ENCODE measurements at places on chromosomes 6 and 20.

GRCh38 chr6:56536536-56536935, 106.2 kb downstream of the DST start:
- DNase-seq, result no peak

GRCh38 chr6:144377586-144378210, 92.6 kb downstream of the UTRN start:
- DNase-seq, result no peak

GRCh38 chr6:43699564-43700186, 12.1 kb upstream of the MRPS18A start:
- DNase-seq, result no peak

DNA sequence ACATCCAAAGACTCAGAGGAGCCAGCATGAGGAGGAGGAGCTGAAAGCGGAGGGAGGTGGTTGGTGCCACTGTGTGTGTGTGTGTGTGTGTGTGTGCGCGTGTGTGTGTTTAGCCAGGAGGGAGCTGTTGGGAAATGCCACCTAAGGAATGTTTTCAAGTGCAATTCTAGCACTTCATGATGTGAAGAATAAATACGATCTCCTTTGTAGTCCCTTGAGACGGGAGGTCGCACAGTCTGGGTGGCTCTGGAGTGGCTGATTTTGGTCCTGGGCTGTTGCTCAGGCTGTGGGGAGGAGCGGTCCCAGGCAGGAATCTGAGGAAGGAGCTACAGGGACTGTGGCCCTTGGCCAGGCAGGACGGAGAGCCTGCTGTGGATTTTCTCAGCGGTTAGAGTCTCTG, 93.7 kb downstream of the PPP1R14C start:
- DNase-seq, result no peak

GRCh38 chr6:96104910-96105309, 89.1 kb downstream of the FUT9 start:
- no peak for DNase-seq

DNA sequence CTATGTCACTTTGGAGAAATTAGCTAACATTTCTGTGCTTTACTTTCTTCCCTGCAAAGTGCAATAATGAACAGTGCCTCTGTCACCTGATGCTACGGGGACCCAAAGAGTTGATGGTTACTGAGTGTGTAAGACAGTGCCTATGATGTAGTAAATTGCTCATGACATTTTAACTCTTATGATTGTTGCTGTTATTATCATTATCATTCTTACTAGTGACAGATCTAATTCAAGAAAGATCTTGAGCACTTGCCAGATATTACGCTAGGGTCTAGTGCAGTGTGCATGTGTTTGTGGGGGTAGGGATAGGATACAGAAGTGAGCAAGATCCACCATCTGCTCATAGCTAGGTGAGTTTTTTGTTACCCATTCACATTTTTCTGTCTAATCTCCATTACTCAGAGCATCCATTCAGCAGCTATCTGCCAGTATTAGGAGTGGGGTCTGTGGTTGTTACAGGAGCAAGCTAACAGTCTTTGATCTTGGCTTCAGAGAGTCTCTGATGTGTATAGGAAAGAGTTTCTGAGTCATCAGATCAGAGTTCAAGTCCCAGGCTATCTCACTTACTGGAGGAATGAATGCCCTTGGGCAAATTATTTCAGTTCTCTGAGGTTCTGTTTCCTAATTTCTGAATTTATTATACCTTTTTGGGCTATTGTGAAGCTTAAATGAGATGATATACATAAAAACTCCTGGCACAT, 33.1 kb upstream of the DAAM2 start:
- DNase-seq, result no peak
